ENCODE measurements at places on chromosomes 3 and 15. TPM values are rescaled to one million over a fixed set of nuclear protein-coding genes. Genes with fewer than 3 reads are reported as not detected.

Gene TEX55
- not detected for total RNA-seq

Gene EFHB
- total RNA-seq, result 2.0 TPM

Gene TUSC7
- total RNA-seq, result not detected

Gene MCCC1
- total RNA-seq, result 59.6 TPM

Gene SLC38A3
- 1.1 TPM for total RNA-seq

Gene NTRK3
- total RNA-seq, result 3.2 TPM

Gene GLDN
- 0.27 TPM for total RNA-seq

Gene CACNA2D2
- total RNA-seq, result 3.3 TPM
